ENCODE measurements at places on chromosomes 5 and 9. TPM values are rescaled to one million over a fixed set of nuclear protein-coding genes. Genes with fewer than 3 reads are reported as not detected.
A peak's percentile ranks its signal among the peaks of the same experiment; 100 is the strongest.

Gene RASGRF2
- total RNA-seq, result 21.1 TPM

Gene OR1J2
- total RNA-seq, result not detected

Gene UBE2R2
- 41.9 TPM for total RNA-seq

Gene WDR70
- total RNA-seq, result 45.0 TPM

Gene LCN1
- not detected for total RNA-seq

- H3K36me3 ChIP-seq, result no peaks in the 10 kb centered on the region
- no peaks in the 10 kb centered on the region for H3K4me1 ChIP-seq
- no peaks in the 10 kb centered on the region for H3K27me3 ChIP-seq
- no peak for DNase-seq
These were observed 95.1 kb downstream of the NMUR2 start for GRCh38 chr5:152309926-152310450.

GRCh38 chr9:95778957-95779356 lies 96.5 kb upstream of the ERCC6L2 start:
- no peak overlapping the region for H3K27ac ChIP-seq
- no peak for DNase-seq
- H3K36me3 ChIP-seq, result no peaks in the 10 kb centered on the region
- H3K4me3 ChIP-seq, result no peak overlapping the region
- peaks cover 25% of the 10 kb centered on the region for H3K27me3 ChIP-seq
- no peaks in the 10 kb centered on the region for H3K4me1 ChIP-seq

- no peak overlapping the region for H3K27ac ChIP-seq
- DNase-seq, result no peak
- no peak overlapping the region for H3K4me3 ChIP-seq
- no peaks in the 10 kb centered on the region for H3K36me3 ChIP-seq
These were observed 740.2 kb downstream of the TLR4 start for GRCh38 chr9:118444403-118444802.

DNA sequence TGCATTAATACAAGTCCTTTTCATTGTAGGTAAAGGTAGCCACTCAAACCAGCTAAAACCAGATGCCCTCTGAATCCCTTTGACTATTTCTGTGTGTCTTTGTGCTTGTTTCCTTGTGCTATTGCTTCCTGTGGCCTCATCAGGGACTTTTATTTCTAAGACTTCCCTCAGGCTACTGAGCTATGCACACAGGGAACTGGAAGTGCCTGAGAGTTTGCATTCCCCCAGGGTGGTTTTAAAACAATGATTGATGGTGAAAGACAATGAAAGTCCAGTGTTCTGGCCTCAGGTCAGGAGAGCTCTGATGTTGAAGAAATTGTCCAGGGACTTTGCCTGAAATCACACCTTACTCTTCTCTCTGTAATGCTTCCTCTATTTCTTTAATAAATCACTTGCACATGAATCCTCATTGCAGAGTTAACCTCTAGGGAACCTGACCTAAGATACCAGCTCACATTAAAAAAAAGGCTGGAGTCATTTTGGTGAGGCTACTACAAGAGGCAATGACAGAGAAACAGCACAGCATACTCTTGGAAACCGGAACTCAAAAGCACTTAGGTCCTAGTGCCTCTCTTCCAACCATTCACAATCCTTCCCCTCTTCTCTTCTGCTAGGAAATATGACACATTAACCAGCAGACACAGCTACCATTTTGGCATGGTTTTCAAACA lies 158.1 kb upstream of the NREP start:
- no peak for DNase-seq
- H3K4me3 ChIP-seq, result no peak overlapping the region
- H3K27me3 ChIP-seq, result no peaks in the 10 kb centered on the region
- no peaks in the 10 kb centered on the region for H3K4me1 ChIP-seq
- no peaks in the 10 kb centered on the region for H3K36me3 ChIP-seq

- peaks cover 6% of the 10 kb centered on the region for H3K4me1 ChIP-seq
- peak; percentile 69 for DNase-seq
- H3K36me3 ChIP-seq, result no peaks in the 10 kb centered on the region
- H3K4me3 ChIP-seq, result no peak overlapping the region
- H3K27ac ChIP-seq, result no peak overlapping the region
These were observed 48.9 kb downstream of the DAB2IP start for GRCh38 chr9:121700165-121700831.

DNA sequence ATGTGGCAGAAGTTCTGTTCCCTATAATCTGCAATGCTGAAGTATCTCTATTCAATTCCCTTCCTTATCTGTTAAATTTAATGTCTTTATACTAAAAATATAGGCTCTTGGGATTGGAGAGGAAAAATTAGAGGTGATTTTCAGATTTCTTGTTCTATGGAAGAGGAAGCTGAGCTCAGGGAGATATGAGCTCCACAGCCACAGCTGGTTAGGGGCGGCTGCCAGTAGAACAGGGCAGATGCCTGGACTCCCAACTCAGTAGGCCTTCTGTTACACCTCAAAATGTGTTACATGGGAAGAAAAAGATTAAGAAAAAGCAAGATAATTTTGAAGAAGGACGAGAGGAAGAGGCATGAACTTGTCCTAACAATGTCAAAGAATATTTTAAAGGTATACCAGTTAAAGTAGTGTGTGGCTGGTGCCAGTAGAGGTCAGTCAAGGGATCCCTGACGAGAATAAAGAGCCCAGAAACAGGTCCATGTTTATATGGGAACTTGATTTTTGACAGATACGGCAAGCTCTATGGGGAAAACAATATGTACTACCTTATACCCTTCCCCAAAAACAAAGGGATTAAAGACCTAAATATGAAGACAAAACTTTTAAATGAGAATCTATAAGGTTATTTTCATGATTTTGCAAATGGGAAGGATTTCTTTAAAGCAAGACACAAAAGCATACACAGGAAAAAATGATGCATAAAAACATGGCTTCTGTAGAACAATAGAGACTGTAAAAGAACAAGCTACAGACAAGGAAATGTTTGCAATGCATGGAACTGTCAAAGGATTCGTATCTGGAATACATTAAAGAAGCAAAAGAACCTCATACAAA lies 28.7 kb downstream of the DNAJC21 start:
- no peak for DNase-seq
- peaks cover 24% of the 10 kb centered on the region for H3K36me3 ChIP-seq
- H3K27me3 ChIP-seq, result no peaks in the 10 kb centered on the region
- H3K4me1 ChIP-seq, result peaks cover 17% of the 10 kb centered on the region
- no peak overlapping the region for H3K27ac ChIP-seq

- H3K4me1 ChIP-seq, result no peaks in the 10 kb centered on the region
- H3K27me3 ChIP-seq, result peaks cover 3% of the 10 kb centered on the region
- H3K27ac ChIP-seq, result no peak overlapping the region
These were observed 103.7 kb downstream of the FOXD1 start for GRCh38 chr5:73344835-73345234.

GRCh38 chr5:7668161-7668560 lies 182.8 kb downstream of the CFAP90 start:
- H3K36me3 ChIP-seq, result no peaks in the 10 kb centered on the region
- H3K4me3 ChIP-seq, result no peak overlapping the region
- no peak overlapping the region for H3K27ac ChIP-seq
- no peaks in the 10 kb centered on the region for H3K27me3 ChIP-seq

DNA sequence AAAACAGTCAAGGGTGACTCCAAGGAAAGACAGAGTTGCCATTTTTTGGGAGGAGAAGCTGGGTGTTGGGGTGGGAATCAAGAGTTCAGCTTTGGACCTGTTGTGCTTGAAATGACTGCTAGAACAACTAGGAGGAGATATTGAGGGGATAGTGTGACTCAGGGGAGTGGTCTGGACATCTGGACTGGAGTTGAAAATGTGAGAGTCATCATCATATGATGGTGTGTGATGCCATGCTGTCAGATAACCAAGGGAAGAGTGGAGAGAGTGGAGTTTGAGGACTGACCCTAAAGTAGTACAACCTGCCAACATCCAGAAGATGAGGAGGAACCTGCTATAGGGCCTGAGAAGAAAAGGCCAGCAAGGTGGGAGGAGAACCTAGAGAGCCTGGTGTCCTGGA lies 199.7 kb downstream of the ARHGEF28 start:
- H3K4me3 ChIP-seq, result no peak overlapping the region
- no peaks in the 10 kb centered on the region for H3K4me1 ChIP-seq
- H3K27me3 ChIP-seq, result no peaks in the 10 kb centered on the region
- no peaks in the 10 kb centered on the region for H3K36me3 ChIP-seq
- H3K27ac ChIP-seq, result no peak overlapping the region

GRCh38 chr5:110899566-110900412 lies 161.0 kb downstream of the SLC25A46 start:
- DNase-seq, result no peak
- no peaks in the 10 kb centered on the region for H3K4me1 ChIP-seq
- H3K36me3 ChIP-seq, result no peaks in the 10 kb centered on the region
- no peak overlapping the region for H3K27ac ChIP-seq

DNA sequence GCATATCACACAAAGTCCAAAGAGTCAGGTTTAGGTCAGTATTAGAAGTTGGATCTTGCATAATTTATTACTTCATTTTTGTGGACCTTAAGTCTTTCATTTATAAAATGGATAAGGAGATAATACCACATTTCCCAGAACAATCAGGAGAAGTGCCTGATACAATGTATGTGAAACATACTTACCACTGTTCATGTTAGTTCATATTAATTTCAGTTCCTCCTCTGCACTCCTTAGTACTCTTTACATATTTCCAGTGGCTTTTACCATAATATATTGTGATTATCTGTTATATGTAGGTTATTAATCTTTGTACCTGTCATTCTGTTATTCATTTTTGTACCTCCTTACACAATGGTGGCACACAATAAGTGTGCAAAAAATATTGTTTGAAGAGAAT lies 214.4 kb downstream of the ARL15 start:
- no peak for DNase-seq
- no peaks in the 10 kb centered on the region for H3K36me3 ChIP-seq
- no peak overlapping the region for H3K4me3 ChIP-seq
- H3K27me3 ChIP-seq, result no peaks in the 10 kb centered on the region
- H3K4me1 ChIP-seq, result no peaks in the 10 kb centered on the region

GRCh38 chr5:127649018-127649439 lies at the start of gene CTXN3:
CTXN3 (plus strand) TSS chr5:127649082; CDS start chr5:127657522, 8,440 bp downstream.
- no peaks in the 10 kb centered on the region for H3K36me3 ChIP-seq
- no peaks in the 10 kb centered on the region for H3K27me3 ChIP-seq
- H3K27ac ChIP-seq, result no peak within 1 kb of the TSS
- DNase-seq, result no peak
- H3K4me3 ChIP-seq, result no peak within 1 kb of the TSS

DNA sequence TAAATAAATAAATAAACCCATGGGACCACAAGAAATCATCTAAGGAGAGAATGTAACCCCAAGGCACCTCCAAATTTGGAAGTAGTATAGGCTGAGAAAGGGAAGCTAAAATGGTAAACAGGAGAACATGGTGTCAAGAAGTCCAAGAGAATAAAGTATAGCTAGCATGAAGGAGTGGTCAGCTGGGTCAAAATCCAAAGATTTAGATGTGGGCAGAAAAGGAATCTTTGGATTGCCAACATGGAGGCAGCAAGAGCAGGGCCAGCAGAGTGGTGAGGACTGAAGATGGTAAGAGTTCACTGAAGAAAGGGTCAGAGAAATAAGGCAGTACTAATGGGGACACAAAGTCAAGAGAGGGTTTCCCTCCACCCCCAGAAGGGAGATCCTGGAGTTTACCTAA lies 53.0 kb downstream of the TSSK1B start:
- DNase-seq, result no peak
- H3K4me3 ChIP-seq, result no peak overlapping the region
- peaks cover 30% of the 10 kb centered on the region for H3K4me1 ChIP-seq

DNA sequence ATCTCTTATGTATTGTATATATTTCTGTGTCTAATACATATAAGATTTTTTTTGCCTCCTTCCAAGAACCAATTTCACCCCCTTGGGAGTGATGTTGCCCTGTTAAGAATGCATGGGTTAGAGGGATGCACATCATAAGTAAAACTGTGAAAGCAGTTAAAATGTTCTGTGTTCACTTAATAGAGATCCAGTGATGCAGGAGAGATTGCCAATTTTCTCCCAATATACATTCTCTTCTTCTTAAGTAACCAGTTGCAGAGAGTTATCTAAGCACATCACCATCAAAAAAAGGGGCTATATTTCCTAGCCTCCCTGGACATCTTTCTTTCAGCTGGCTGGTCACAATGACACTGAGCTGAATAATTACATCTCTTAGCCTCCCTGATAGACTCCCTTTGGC lies 307.0 kb downstream of the OSTF1 start:
- no peaks in the 10 kb centered on the region for H3K27me3 ChIP-seq
- no peak overlapping the region for H3K27ac ChIP-seq
- H3K4me3 ChIP-seq, result no peak overlapping the region
- no peaks in the 10 kb centered on the region for H3K36me3 ChIP-seq
- DNase-seq, result no peak

- peaks cover 44% of the 10 kb centered on the region for H3K4me1 ChIP-seq
- H3K27ac ChIP-seq, result peak overlapping the region; percentile 84
- peaks cover 28% of the 10 kb centered on the region for H3K36me3 ChIP-seq
These were observed 813 bp downstream of the ERMP1 start for GRCh38 chr9:5832071-5832537.
